Choroid plexus epithelial cell (primary cell): ENCODE measurements at places on chromosomes 3 and 15.

GRCh38 chr3:52249683-52250082 is 4.1 kb downstream of the PPM1M start:
- no peak for DNase-seq

DNA sequence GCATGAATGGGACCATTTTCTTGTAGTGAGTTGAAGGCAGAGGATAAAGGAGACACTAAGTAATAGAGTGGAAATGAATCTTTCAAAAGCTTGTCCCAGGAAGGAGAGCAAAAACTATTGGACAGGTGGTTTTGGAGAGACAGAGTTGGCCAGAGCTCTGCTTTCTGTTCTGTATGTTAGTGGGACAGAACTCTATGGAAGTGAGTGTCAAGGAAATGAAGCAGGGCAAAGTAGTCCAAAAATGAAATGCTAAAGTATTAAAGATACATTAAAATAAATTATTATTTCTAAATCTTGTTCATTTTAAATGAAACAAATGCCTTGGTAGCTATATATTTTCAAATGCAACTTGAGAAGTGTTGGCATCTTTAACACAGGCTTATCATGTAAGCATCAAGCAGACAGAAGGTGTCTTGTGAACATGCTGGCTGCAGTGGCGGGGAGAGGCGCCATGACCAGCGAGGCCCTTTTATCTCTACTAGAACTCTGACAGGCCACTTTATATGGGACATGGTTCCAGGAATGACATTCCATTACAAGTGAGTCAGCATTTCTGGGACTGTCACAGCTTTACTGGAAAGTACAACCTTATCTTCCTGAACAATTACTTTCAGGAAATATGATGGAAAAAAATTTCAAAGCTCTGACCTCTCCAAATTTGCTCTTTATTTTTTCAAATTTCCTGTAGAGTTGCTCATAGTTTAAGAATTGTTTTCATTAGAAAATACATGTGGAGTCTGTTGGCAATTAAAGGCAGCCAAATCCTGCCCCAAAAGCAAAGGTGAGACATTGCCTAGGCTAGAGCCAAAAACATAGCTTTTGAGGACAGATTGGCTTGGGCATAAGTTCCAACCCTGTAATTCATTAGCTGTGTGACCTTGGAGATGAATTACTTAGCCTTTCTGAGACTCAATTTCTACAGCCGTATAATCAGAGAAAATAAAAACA is 106.5 kb downstream of the ECT2 start:
- no peak for DNase-seq

- no peak for DNase-seq
Measured at GRCh38 chr15:72179950-72180581, 17.5 kb downstream of the GRAMD2A start.

GRCh38 chr15:76449455-76449854 is 112.9 kb downstream of the ISL2 start:
- DNase-seq, result no peak

DNA sequence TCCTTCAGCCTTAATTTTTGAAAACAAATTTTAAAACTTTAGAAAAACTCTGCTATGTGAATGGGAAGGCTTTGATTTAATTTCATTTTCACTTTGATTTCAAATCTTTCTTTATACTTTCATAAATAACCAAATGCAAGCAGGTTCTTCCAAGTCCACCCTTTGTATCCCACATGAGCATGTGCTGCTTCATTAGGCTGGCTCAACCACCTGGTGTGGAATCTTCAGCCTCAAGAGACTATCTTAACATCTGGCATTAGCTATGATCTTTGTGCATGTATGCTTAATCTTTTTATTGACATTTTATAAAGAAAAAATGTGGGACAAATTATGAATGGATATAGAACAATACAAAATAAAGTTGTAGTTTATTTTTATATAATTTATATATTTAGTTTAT is 81.8 kb upstream of the MLF1 start:
- no peak for DNase-seq
